ENCODE measurements at places on chromosomes 7 and 10.

DNA sequence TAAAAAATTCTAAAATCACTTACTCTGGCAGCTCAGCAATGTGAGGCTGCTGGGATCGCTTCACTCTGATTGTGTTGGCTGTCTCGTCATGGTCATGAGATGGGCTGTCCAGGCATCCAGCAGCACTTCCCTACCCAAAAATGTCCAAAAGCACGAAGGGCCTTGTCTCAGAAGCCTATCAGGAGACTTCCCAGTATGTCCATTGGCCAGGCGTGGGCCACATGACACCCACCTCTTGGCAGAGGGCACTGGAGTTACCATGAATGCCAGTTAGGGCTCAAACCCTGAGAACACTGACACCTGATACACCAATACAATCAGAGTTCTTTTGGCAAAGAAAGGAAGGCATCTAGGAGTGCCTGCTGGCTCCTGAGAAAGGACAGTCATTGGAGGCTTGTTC lies 27.0 kb upstream of the GLI3 start:
- no peak for DNase-seq

- peak; percentile 85 for DNase-seq
These were observed 175.4 kb upstream of the AHR start for GRCh38 chr7:17123020-17123419.

GRCh38 chr10:69869291-69869961 lies 67.7 kb downstream of the COL13A1 start:
- DNase-seq, result peak; percentile 90

DNA sequence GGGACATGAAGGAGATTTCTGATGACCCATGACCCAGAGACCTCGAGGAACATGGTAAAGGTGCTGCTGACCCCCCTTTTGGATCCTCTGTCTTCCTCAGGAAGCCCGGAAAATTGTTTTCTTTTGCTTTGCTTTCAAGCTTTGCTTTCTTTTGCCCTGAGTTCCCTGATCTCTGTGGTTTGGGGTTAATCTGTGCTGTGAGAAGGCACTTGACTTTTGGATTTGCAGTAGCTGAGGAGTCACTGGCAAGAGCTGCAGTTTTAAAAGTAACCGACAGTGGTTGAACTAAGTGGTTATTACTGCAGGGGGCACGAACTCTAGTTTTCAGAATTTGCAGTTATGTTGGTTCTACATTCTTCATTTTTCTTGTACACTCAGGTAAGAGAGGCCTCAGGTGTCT lies 53.0 kb downstream of the PDZD8 start:
- DNase-seq, result no peak

DNA sequence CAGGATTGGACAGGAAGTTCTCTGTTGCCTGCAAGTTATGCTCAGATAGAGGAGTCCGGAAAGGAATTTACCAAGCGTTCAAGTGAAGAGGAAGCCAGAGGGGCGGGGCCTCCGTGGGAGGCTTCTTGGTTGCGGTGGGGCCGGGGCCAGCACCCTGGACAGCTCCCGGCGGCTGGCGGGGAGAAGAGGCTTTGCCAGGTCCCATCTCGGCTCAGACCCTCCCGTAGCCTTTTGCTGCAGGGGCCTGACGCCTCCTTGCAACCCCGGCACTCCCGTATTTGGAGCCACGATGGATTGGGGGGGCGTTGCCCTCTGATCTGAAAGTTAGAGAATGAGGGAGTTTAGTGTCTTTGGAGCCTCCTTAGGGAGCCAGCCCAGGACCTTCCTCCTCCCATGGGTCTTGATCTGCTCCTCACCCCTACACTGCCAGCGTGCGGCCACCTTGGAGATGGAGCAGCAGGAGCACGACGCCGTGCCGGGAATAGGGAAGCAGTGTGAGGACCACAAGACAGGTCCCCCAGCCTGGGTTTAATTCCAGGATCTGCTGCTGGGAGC lies 3.1 kb upstream of the SLC18A3 start:
- peak; percentile 70 for DNase-seq

Data from fibroblast of the aortic adventitia (primary cell).